ENCODE measurements at places on chromosomes 4 and X.

DNA sequence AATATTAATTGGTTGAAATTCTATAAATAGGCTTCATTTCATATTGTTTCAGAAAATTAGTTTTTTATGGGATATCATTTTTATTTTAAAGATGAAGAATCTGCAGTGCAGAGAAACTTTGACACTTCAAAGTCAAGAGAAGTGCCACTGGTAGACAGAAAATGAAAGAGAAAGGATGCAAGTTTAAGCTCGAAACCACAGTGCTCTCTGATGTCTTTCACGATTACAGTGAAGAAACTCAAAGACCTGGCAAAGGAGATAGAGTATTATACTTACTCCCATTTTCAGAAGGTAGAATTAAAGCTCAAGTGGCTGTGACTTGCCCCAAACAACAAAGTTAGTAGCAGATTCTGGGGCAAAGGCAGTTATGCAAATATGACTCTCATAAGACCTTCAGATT, 745.4 kb downstream of the TECRL start:
- no peak for DNase-seq

GRCh38 chrX:15971696-15972095, 117.1 kb upstream of the AP1S2 start:
- no peak for DNase-seq

DNA sequence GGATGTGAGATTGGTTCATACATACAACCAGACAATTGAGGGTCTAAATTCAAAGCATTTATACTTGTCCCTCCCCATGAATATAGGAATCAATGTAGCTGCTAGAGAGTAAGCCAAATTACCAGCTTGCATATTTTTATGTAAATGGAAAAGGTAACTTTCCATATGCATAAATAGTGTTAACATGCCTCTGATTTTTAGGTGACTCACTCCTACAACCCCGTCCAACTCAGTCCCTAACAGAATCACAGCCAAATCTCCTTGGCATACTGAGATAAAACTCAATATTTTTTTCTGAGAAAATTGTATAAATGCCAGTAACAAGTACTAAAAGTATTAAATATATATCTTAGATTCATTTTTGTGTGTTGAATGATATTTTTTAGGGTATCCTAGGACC, 67.2 kb downstream of the INPP4B start:
- DNase-seq = no peak

- DNase-seq = no peak
Measured at GRCh38 chrX:3450881-3451570, 104.6 kb upstream of the MXRA5 start.

DNA sequence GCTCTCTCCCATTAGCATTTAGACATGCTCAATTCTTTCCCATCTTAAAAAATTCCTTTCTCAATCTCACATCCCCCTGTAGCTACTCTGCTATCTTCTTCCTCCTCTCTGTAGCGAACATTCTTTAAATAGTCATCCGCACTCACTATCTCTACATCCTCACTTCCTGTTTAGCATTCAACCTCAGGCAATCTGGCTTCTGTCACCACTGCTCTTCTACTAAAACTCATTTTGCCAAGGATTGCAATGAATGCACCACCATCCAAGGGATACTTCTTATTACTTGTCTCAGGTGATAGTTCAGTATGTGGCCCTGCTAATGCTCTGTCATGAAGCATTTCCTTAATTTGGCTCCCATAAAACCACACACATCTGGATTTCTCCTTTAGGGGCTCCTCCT, 10.9 kb upstream of the TET2 start:
- DNase-seq = no peak

DNA sequence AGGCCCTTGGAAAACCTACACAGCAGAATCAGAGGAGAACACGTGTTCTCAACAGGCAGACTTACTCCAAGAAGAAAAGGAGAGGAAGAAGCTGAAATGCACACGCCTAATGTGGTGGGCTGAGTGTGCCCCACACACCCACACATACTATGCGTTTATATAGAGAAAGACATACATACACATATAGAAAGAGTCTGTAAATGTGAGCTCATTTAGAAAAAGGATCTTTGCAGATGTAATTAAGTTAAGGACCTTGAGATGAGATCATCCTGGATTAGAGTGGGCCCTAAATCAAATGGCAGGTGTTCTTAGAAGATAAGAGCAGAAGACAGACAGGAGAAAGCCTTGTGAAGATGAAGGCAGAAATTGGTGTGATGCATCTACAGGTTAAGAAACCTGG, 87.2 kb upstream of the KLF3 start:
- no peak for DNase-seq

GRCh38 chr4:96677499-96677898, 837.6 kb downstream of the PDHA2 start:
- DNase-seq = no peak

DNA sequence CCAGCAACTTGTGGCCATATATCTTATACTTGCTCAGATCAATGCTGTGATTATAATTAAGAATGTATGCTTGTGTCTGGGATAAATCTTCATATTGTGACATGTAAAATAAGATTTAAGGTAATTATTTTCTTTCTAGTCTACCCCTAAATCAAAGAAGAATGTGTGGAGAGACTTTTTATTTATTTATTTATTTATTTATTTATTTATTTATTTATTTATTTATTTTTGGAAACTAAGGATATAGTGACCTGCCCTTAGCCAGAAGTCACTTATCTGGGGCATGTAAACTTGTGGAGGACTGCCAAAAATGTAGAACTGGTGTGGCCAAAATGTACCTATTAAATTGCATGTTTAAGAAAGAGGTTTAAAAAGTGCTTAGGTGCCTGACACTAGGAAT, 144.3 kb downstream of the BEND2 start:
- DNase-seq = no peak

DNA sequence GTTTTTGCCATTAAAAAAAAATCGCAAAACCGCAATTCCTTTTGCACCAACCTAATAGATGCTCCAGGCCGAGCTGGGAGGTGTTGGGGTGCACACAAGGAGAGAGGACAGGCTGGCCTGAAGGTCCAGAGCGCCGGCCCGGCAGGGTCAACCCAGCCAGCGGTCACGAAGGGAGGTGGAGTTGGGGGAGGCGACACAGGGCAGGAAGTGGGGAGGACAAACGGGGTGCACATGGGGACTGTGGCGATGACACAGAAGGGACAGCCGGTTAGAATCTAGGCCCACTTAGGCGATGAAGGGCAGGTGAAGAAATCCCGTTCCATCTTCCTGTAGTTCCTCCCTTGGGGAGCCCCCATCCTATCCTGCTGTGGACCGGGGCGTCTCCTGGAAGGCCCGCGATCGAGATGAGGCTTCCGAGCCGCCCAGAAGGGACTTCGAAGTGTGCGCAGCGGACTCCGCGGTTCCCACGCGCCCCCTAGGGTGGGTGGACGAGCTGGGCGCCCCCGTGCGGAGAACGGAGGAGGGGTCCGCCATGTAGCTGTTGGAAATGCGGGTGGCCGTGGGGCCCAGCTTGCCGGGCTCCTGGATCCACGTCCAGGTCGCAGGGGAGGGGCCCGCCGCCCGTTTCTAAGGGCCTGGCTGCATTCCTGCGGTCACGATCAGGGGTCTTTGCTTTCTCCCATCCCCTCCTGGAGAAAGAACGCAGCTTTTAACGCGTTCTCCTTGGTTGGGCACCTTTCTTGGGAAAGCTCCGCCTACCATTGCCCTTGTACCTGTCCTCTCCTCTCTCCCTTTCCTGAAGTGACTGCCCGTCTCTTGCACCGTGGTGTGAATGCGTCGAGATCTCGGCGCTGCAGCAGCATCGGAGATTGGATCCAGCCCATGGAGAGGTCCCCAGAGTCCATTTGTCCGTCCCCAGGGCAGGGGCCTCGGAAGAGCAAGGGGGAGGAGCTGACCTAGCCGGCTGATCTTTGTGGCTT, 17.0 kb upstream of the HPF1 start:
- no peak for DNase-seq

- no peak for DNase-seq
Measured at GRCh38 chr4:6152869-6153705, 47.3 kb downstream of the JAKMIP1 start.

All from stimulated activated CD4-positive, alpha-beta T cell treated with anti-CD3 and anti-CD28 coated beads, Interleukin-4, amount 100 ng/mL, for 4 hours (primary cell).